ENCODE measurements at places on chromosomes 7 and 10.

DNA sequence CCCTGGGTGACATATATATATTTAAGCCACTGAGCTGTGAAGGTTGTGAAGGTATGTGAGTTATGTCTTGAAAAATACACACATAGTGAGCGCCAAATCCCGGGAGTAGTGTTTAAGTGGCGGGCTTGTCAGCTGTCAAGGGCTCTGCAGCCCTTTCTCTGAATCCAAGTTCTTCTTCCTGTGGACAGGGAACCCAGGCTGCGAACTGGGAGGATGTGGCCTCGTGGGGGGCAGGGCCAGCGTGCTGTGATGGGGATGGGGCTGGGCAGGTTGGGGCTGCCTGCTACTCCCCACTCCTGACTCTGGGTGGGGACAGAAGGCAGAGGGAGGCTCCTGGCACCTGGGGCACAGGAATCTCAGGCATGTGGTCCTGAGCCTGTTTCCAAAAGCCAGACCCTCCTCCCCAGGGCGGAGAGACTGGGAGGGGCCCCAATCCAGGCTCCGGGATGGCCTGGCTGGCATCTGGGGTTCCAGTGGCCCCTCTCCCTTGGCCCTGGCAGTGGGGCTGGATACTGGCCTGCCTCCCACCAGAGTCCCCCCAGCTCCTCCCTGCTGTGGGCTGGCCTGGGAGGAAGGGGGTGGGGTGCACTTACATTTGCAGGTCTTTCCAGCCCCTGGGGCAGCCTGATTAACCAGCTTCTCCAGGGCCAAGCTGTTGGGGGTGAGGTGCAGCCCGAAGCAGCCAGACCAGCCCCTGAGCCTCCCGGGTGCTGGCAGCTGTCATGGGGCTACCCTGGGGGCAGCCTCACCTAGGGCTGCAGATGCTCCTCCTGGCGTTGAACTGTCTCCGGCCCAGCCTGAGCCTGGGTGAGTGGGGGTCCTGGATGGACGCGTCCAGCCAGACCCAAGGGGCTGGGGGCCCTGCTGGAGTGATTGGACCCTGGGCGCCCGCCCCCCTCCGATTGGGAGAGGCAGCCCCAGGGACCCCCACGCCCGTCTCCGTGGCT lies at the start of gene UPK3B:
TSS of gene UPK3B (plus strand) at position 622 of the 947 bp plus-strand sequence. CDS start at position 723, 101 bp downstream.
- no peak for DNase-seq

- no peak for DNase-seq
Measured at GRCh38 chr10:75019370-75019769, 92.1 kb upstream of the SAMD8 start.

DNA sequence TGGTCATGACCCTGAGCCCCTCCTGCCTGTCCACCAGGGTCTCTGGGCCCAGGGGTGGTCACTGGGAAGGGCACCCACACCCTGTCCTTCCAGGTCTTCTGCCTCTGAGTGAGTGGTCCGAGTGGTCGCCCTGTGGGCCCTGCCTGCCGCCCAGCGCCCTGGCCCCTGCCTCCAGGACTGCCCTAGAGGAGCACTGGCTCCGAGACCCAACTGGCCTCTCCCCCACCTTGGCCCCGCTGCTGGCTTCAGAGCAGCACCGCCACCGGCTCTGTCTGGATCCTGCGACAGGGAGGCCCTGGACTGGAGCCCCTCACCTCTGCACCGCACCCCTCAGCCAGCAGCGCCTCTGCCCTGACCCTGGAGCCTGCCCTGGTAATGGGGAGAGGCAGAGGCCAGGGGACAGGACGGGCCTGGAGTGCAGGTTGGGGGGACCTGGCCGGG lies 13.9 kb upstream of the ZNF862 start:
- no peak for DNase-seq

DNA sequence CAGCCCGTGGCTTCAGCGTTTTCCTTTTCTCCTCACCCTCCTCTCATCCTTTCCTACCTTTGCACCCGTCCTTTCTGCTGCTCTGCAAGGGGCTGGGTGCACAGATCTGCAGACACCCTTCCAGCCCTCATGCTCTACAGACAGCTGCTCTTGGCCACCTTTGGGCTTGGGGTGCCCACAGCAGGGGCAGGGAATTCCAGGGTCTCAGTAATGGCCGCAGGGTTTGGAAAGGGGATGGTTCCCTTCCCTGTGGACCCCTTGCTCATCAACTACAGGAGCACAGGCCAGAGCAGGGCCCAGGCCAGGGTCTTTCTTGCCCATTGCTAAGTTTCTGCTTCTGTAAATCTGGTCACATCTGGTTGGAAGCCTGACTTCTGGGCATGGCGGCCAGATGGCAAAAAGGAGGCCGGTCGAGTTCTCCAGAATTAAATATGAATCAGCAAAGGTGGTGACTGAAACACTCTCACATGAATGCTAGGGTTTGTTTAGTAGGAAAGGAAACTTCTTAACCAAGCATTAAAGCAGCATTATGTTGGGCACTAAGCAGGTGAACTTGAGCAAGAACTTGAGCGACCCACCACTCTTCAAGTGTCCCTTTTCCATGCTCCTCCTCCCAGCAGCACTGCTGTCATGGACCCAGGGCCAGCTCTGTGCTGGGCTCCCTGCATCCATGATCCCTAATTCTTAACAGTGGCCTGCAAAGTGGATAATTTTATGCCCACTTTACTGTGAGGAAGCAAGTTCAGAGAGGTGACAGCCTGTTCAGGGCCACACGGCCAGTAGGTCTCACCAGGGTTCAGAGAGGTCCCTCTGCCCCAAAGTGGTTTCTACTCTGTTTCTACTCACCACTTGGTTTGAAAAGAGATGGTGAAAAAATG lies 1.5 kb downstream of the ECHDC3 start:
- no peak for DNase-seq

DNA sequence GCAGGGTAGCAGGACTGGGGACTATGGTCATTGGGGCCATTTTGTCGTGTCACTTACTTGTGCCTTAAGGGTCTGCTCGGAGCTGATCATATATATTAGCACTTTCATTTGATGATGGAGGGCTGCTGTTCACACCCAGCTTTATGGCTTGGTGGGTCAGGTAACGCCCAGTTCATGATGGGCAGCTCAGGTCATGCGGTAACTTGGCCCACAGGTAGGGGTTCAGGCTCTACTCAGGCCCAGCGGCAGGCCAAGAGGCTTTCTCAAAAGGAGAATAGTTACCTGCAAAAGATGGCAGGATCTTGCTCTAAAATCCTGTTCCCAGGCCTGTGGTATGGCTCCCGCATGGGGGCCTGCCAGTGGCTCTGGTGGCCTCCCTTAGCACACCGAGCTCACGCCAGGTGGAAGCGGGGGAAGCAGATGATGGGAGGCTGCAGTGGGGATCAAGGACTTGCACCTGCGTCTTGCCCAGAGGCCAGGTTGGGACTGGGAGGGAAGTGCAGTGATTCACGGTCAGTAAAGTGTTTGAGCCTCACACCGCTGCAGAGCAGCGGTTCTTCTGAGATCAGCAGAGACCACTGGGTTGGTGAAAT lies 109.5 kb downstream of the ADCY1 start:
- no peak for DNase-seq
